ENCODE measurements at places on chromosomes 12 and 14. TPM values are rescaled to one million over a fixed set of nuclear protein-coding genes. Genes with fewer than 3 reads are reported as not detected.
A peak's percentile ranks its signal among the peaks of the same experiment; 100 is the strongest.

Gene TMTC1
- not detected for total RNA-seq

Gene MUCL1
- total RNA-seq: not detected

Gene PSMA3
- 158 TPM for total RNA-seq

Gene FOXN4
- not detected for total RNA-seq

Gene OAS2
- 0.44 TPM for total RNA-seq

DNA sequence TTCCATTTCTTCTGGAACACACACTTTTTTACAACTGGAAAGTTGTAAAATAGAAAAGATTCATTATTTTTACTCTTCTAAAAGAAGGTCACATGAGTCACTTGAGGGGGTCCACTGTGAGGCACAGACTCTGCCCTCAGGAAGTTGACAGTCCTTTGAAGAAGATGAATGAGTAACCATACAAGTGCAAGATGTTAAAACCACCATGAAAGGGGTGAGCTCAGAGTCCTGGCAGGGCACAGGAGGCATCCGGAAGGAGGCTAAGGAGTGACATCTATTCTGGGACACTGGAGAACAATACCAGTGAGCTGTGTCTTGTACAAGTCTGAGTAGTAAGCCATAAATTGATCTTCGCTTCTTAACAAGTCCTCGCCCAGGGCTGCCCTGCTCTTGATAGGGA lies 126.0 kb upstream of the FRMD6 start:
- peak overlapping the region; percentile 4 for H3K27ac ChIP-seq
- H3K27me3 ChIP-seq: no peaks in the 10 kb centered on the region
- peaks cover 66% of the 10 kb centered on the region for H3K4me1 ChIP-seq
- no peak overlapping the region for H3K4me3 ChIP-seq
- DNase-seq: no peak

DNA sequence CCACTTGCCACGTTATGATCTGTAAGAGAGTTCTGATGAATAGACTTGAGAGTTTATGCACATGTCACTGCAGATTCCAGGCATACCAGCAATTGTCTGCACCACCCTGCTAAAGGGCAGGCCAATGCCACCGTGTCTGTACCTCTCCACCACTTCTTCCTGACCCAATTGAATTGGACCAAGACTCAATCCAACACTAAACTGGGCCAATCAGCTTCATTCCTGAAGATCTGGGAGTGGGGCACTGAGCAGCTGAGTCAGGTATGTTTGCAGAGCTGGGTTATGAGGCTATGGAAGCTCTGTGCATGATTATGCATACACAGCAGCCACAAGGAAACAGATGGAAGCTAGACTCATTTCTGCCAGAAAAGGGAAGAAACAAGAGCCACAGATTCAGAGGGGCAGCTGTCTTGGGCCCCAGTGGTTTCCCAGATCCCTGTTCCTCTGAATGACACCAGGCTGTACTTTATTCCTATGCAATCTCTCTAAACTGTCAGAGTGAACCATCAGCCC lies 28.0 kb downstream of the DAO start:
- peak; percentile 7 for DNase-seq
- H3K36me3 ChIP-seq: no peaks in the 10 kb centered on the region
- peaks cover 10% of the 10 kb centered on the region for H3K4me1 ChIP-seq
- H3K27ac ChIP-seq: no peak overlapping the region
- no peak overlapping the region for H3K4me3 ChIP-seq

GRCh38 chr12:6699259-6699988 lies 1.2 kb downstream of the PIANP start:
- H3K27me3 ChIP-seq: peaks cover 31% of the 10 kb centered on the region
- H3K27ac ChIP-seq: peak overlapping the region; percentile 19
- peaks cover 33% of the 10 kb centered on the region for H3K4me1 ChIP-seq
- DNase-seq: no peak
- no peaks in the 10 kb centered on the region for H3K36me3 ChIP-seq

- peak within 1 kb of the TSS; percentile 99 for H3K4me3 ChIP-seq
- peak; percentile 50 for DNase-seq
- no peaks in the 10 kb centered on the region for H3K36me3 ChIP-seq
- peaks cover 29% of the 10 kb centered on the region for H3K4me1 ChIP-seq
Measured at GRCh38 chr12:122421821-122422729, at the start of gene CLIP1. TSS of gene CLIP1 (minus strand) at chr12:122422669. CDS start at chr12:122380452, 42,217 bp downstream.

GRCh38 chr14:67269298-67270060 lies 28.2 kb downstream of the PALS1 start:
- peaks cover 40% of the 10 kb centered on the region for H3K36me3 ChIP-seq
- H3K4me3 ChIP-seq: peak overlapping the region; percentile 71
- no peaks in the 10 kb centered on the region for H3K27me3 ChIP-seq

GRCh38 chr14:93996130-93996695 lies 888 bp upstream of the CCDC197 start:
- H3K4me1 ChIP-seq: peaks cover 15% of the 10 kb centered on the region
- no peak for DNase-seq
- peaks cover 13% of the 10 kb centered on the region for H3K27me3 ChIP-seq
